ENCODE measurements at places on chromosomes 3 and 15.
A peak's percentile ranks its signal among the peaks of the same experiment; 100 is the strongest.

GRCh38 chr15:85407421-85408269 is 27.2 kb downstream of the AKAP13 start:
- DNase-seq, result peak; percentile 69

- DNase-seq, result no peak
Measured at GRCh38 chr15:100314809-100315400, 26.9 kb downstream of the ADAMTS17 start.

GRCh38 chr3:34183611-34184340 is 385.3 kb downstream of the PDCD6IP start:
- no peak for DNase-seq

GRCh38 chr3:182848906-182849305 is 55.6 kb downstream of the ATP11B start:
- no peak for DNase-seq

- DNase-seq, result no peak
Measured at GRCh38 chr3:184126006-184126405, 9.2 kb upstream of the EIF2B5 start.

DNA sequence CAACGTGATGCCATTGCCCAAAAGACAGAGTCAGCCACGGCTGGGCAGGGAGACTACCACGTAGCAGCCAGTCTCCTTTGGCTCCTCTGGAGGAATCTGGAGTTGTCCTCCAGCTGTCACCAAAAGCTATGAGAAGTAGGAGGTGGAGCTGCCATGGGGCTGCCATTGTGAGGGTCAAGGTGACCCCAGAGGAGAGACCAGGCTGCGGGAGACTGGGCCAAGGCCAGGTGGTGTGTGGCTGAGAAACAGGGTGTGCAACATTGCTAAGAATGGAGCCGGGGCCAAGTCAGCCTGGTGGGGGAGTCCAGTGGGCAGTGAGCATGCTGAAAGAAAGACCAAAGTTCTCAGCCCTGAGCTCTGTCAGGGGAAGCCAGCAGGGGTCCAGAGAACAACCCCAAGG is 29.9 kb upstream of the MRPS22 start:
- no peak for DNase-seq

GRCh38 chr15:55118344-55118870 is 78.3 kb downstream of the RSL24D1 start:
- DNase-seq, result no peak

DNA sequence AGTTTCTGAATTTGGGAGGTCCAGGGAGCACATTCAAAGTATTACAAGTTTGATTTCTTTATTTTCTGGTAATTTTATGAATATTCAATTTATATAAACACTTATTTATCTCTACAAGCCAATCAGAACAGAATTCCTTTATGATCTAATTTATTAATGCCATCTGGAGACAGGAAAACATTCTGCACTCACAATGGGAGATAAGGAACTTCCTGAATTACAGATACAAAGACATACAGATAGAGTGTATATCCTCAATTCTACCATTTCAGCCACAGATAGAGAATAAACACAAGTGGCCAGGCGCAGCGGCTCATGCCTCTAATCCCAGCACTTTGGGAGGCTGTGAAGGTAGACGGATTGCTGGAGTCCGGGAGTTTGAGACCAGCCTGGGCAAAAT is 86.0 kb downstream of the IQCH start:
- no peak for DNase-seq

- peak; percentile 9 for DNase-seq
Measured at GRCh38 chr3:187361835-187362234, 6.3 kb upstream of the RTP4 start.

DNA sequence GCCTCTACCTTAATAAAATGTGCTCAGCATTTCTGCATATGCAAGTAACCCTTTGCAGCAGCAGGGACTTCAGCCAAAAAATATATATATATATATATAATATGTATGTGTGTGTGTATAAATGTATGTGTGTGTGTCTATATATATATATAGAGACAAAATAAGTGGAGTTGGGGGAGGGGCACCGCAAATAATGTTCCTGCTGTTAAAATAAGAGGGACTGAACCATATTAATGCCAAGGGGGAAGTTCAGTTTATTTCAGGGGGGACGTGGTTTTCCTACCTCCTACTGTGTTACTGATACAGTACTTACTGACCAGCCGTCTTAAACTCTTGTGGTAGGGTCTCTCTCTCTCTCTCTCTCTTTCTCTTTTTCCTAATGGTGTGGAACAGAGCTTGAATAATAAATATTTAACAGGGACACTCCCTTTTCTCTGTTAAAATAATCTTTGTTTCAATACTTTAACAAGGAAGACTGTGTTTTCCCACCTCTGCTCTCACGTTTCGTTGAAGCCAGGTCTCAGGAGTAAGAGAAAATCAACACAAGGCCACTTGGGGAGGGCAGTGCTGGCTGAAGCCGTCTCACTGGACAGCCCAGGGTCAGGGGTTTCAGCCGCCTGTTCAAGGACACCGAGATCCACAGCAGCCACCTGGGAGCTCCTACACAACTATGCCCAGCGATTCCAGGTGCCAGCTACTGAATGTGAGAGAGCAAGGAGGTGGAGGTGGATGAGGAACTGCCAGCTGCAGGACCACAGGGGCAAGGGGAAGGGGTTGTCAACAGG is 42.8 kb upstream of the ADAMTSL3 start:
- DNase-seq, result no peak

GRCh38 chr3:64551697-64552096 is 136.1 kb downstream of the ADAMTS9 start:
- DNase-seq, result no peak

GRCh38 chr3:14311729-14312128 is 90.7 kb upstream of the SLC6A6 start:
- no peak for DNase-seq

GRCh38 chr3:32292085-32292796 is 53.8 kb downstream of the CMTM8 start:
- no peak for DNase-seq

- DNase-seq, result peak; percentile 68
Measured at GRCh38 chr15:77504306-77504705, 83.6 kb downstream of the HMG20A start.

GRCh38 chr3:89363171-89363570 is 255.8 kb downstream of the EPHA3 start:
- no peak for DNase-seq

DNA sequence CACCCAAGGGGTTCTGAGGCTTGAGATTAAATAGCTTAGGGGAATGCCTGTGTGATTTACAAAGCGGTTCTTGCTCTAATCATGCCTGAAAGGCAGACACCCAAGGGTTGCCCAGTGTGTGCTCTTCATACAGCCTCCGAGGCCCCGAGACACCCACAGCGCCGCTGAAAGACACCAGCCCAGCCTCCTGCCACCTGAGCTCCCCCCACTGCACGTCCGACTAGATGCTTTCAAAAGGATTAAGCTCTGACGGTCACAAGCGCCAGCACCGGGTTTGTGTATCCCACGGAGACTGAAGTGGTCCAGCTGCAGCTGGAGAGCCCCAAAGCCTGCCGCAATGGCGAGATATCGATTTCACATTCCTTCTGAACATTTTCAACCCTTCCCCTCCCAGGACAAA is 50.3 kb downstream of the SPATA12 start:
- DNase-seq, result peak; percentile 46

DNA sequence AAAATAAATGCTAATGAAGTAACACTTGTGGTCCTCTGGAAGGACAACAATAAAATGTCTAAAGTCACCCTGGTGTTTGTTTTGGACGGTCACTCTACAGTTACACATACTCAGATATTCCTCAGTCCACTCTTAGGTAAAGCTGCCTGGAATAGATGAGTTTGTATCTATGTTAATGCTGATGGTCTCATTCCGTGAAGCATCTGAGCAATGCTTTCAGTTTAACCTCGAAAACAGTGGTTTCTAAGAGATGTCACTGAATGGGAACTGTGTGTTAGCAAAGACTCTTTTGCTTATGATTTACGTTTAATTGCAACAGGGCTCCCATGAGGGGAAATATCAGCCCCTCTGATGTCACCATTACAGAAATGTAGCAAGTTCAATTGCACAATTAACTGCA is 49.1 kb downstream of the FBN1 start:
- no peak for DNase-seq

DNA sequence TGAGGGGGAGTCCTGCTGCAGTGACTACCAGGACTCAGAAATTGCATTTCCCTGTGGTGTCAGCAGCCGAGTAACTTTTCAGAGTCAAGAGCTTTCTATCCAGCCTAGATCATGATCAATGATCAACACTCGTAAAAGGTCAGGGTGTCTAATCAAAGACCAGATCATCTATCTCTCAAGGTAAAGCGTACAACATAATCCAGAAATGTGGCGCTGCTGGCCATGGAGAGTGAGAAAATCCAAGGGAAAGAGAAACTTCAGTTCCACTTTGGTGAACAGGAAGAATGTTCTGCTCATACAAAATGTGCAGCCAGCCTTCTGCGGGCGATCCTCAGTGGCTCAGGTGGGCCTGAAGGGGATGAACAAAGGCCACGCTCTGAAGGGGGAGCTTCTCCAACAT is 1005.8 kb upstream of the NR2F2 start:
- DNase-seq, result no peak

DNA sequence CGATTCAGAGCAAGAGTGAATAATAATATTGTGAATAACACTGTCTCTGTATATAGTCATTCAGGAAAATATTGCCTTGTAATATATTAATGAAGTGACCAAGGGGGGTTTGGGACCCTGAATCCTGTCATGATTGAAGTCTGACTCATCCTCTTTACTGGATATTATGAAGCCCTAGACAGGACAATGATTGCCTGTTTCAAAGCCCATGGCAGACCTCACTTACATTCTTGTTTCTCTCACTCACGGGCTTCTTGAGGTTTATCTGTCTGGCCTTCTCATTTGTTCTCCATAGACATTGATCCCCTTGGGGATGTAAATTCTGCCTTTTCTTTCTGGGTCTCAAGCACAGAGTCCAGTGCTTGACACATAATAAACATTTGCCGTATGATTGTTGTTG is 449.3 kb upstream of the THRB start:
- no peak for DNase-seq

- peak; percentile 83 for DNase-seq
Measured at GRCh38 chr15:28098766-28099554, at the start of gene OCA2. Gene OCA2, minus strand, starts transcription at chr15:28099315. Its CDS starts 17,441 bp downstream, at chr15:28081874.

DNA sequence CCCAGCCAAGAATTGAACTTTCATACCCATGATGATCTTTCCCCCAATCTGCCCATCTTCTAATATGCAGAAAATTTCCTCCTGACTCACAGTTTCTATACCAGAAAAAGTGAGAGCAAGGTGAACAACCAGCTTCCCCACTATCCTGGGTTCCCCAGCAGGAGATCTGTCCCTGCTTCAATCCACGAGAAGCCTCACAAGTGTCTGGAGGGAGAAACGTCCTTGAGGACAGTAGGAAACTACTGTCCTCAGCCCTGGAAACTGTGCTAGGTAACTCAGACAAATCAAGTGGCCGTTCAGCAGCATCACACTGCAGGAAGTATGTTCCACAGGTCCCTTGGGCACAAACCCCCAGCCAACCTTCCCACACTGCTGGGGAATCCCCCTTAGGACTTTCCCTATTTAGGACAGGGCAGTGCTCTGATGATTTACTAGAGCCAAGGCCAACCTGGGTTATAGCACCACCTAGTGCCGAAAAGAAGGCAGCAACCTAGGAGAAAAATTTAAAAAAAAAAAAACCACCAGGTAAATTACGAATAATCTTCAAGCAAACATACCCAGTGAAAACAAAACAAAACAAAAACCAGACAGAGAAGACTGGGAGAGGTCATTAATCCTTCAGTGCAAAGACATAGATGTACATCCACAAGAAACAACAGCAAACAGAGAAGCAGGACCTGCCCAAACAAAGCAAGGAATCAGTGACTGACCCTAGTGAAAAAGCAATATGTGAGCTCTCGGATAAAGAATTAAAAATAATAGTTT is 36.0 kb downstream of the MORC1 start:
- DNase-seq, result peak; percentile 63

DNA sequence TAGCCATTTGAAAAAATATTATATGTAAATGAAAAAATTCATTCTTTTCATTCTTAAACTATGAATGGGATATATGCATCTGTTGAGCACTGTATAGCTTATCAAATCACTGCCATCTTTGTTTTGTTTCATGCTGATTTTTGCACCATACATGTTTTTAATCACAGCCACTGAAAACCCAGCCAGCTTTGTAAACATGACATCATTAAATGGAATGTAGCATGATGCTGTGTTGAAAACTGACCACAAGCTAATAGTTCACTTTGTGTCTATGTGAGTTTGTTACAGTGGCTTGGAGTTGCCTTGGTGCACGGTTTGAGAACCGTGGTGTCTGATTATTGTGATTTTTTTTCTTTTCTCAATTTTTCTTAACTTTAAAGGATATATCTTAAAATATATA is 75.7 kb downstream of the GMPS start:
- peak; percentile 39 for DNase-seq

- DNase-seq, result peak; percentile 89
Measured at GRCh38 chr15:88897456-88898194, 2.3 kb upstream of the HAPLN3 start.

DNA sequence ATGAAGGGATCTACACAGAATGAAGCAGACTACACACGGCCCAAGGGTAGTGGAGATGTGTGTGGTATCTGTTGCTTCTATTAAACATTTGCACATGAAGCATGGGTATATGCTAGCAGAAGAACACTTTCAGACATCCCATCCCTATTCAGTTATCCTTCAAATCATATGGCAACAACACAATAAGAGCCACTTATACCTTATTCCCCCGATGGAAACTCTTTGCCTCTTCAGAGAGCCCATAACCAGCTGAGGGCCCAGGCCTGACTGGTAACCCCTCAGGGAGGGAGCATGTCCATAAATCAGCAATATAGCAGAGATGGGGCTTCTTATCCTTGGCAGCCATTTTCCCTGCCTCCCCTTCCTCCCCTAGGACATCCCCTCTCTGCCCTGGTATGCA is 210.6 kb downstream of the FHIT start:
- DNase-seq, result no peak

GRCh38 chr3:148857316-148857715 is 7.8 kb upstream of the CPA3 start:
- DNase-seq, result no peak

DNA sequence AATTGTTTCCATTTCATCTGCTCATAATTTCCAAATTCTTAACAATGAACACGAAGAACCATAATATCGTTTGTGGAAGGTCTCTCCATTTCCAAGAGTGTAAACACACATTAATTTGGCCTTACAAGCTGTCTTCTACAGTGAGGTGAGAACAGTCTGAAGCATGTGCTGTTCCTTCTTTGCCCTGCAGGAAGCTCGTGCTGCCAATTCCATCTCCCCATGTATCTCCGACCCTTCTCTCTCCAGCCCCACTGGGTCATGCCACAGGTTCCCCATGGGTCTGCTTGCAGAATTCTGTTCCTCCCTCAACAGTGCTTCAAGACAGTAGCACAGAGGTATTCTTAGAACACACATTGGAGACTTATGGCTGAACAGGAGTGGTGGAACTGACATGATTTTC is 70.5 kb downstream of the CHSY1 start:
- no peak for DNase-seq

GRCh38 chr15:63244399-63244798 is 33.0 kb upstream of the APH1B start:
- peak; percentile 65 for DNase-seq

GRCh38 chr3:16392717-16393116 is 120.8 kb downstream of the RFTN1 start:
- DNase-seq, result no peak

GRCh38 chr3:54827056-54827687 is 100.7 kb downstream of the LRTM1 start:
- no peak for DNase-seq

- DNase-seq, result peak; percentile 76
Measured at GRCh38 chr3:108103886-108104797, 13.3 kb upstream of the CD47 start.

- no peak for DNase-seq
Measured at GRCh38 chr3:160296591-160296990, 71.4 kb downstream of the C3orf80 start.

GRCh38 chr3:139357899-139358298 is 14.1 kb downstream of the MRPS22 start:
- no peak for DNase-seq

GRCh38 chr3:56870436-56870835 is 68.7 kb upstream of the ARHGEF3 start:
- no peak for DNase-seq

All from stomach (tissue), 19 donors.